BE2C (cell line): ENCODE measurements at places on chromosomes 3 and 15.

DNA sequence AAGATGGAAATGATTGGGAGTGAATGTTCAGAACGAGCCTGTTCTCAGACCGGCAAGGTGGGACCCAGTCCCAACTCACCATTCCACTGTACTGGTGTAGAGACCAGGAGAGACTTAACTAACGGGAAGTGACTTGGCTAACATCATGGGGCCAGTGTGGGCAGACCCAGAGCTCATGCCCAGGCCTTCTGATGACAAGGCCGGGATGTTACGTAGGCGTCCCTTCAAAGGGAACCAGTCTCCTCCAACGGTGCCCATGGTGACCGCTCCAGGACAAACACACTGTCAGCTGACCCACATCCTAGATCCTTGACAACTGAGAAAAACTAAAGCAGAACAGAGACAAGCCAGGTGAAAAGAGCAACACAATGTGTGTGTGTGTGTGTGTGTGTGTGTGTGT lies 128.4 kb upstream of the HACD2 start:
- no peak for DNase-seq

- DNase-seq = peak; percentile 81
Observed at GRCh38 chr3:128133273-128133883, 9.8 kb upstream of the RUVBL1 start.

DNA sequence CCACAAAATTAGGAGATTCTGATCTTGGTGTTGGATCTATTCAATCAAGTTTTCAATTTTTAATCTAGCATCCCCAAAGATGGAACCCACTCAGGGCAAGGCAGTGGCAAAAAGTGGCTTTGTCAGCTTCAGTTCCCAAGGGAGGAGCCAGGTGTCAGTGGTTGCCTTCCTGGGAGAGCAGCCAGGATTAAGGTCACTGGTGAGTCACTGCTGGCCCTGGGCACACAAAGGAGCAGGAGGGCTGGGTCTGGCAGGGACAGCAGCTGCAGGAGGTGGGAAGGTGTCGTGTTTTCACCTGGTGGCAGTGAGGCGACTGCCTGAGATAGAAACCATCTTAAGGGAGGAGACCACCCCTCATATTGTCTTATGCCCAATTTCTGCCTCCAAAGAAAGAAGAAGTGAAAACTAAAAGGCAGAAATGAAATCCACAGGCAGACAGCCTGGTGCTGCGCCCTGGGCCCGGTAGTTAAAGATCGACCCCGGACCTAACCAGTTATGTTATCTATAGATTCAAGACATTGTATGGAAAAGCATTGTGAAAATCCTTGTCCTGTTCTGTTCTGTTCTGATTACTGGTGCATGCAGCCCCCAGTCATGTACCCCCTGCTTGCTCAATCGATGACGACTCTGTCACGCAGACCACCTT lies 5.9 kb upstream of the KLHL25 start:
- peak; percentile 65 for DNase-seq

GRCh38 chr3:73637042-73637441 lies 12.3 kb upstream of the PDZRN3 start:
- no peak for DNase-seq

DNA sequence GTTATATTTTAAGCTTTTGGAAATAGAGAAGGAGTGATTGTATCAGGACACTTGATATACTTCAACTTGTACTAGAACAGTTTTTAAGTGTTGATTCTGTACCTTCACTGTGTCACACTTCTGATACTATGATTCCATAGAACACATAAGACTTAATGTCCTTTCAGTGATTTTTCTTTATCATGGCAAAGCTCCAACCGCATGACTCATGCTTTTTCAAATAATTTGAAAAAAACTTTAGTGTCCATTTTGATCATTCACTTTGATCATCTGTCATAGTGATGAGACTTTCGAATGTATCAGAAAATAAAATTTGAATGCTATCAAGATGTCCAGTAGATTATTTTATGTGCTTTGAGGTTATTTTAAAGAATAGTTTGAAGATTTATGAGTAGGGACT lies 32.0 kb downstream of the AP4E1 start:
- DNase-seq = no peak
